Tibial nerve (tissue), 4 donors: ENCODE measurements at places on chromosomes 3 and 15. TPM values are rescaled to one million over a fixed set of nuclear protein-coding genes. Genes with fewer than 3 reads are reported as not detected.

Gene C2CD4A
- under 0.01 TPM for total RNA-seq

Gene DNAH12
- under 0.01 TPM for total RNA-seq

Gene HES1
- total RNA-seq: 52.7 TPM

Gene APOD
- 5,849 TPM for total RNA-seq

Gene EFCAB12
- total RNA-seq: 2.2 TPM

Gene OR5K3
- total RNA-seq: not detected

Gene SOX2
- total RNA-seq: 50.5 TPM

Gene GOLGA6L7
- not detected for total RNA-seq

Gene EIF4E3
- 13.5 TPM for total RNA-seq

Gene PLA2G4D
- not detected for total RNA-seq

Gene ATP2B2
- 0.42 TPM for total RNA-seq

Gene STARD5
- total RNA-seq: 4.9 TPM

Gene IL17RD
- total RNA-seq: 13.8 TPM

Gene ST6GAL1
- total RNA-seq: 34.2 TPM

Gene LRRC31
- not detected for total RNA-seq

Gene SLC22A14
- total RNA-seq: 1.2 TPM

Gene SGO1
- total RNA-seq: not detected

Gene PLSCR2
- total RNA-seq: not detected

Gene GPR62
- total RNA-seq: 1.0 TPM

Gene CCR2
- total RNA-seq: 2.0 TPM

Gene POLQ
- total RNA-seq: under 0.01 TPM

Gene CCR3
- total RNA-seq: not detected

Gene KCNMB3
- 3.0 TPM for total RNA-seq

Gene SEMA6D
- 19.2 TPM for total RNA-seq

Gene EAF1
- total RNA-seq: 26.4 TPM

Gene WDR53
- total RNA-seq: 8.7 TPM

Gene ADAMTS9
- total RNA-seq: 90.2 TPM

Gene SPATA12
- total RNA-seq: not detected

Gene C3orf85
- total RNA-seq: not detected

Gene SHC4
- total RNA-seq: 47.7 TPM

Gene A4GNT
- not detected for total RNA-seq

Gene ADGRG7
- total RNA-seq: not detected

Gene SNUPN
- total RNA-seq: 19.9 TPM

Gene ZNF445
- 13.1 TPM for total RNA-seq

Gene SEMA3G
- 11.5 TPM for total RNA-seq

Gene DUT
- 110 TPM for total RNA-seq

Gene MUSTN1
- 59.7 TPM for total RNA-seq

Gene CCR5
- 0.22 TPM for total RNA-seq

Gene ACKR2
- total RNA-seq: 25.2 TPM

Gene SNTN
- not detected for total RNA-seq

Gene ABHD14A
- 22.0 TPM for total RNA-seq

Gene CCDC54
- total RNA-seq: not detected

Gene EIF1B
- total RNA-seq: 24.0 TPM

Gene C3orf70
- 8.8 TPM for total RNA-seq

Gene CPA3
- total RNA-seq: 6.9 TPM

Gene GUCA1C
- total RNA-seq: not detected

Gene SH3GL3
- total RNA-seq: 3.7 TPM
